ENCODE measurements at places on chromosomes 7 and 10.

DNA sequence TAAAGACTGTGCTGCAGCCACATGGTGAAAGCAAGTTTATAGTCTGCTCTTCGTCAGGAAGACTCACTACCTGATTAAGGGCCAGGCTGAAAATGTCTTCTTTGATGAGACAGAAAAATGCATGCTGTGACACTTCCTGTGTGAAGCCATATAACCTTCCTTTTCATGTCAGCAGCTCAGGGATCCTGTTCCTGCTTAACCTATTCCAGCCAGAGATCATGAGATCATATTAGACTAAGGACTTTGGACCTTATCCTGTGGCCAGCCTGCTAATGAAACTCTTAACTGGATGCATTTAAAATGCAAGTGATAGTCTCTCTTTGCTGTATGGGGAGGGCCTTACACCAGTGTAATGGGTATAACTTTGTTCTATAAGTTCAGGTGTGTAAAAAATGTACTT is 165.2 kb downstream of the PTEN start:
- no peak for DNase-seq

DNA sequence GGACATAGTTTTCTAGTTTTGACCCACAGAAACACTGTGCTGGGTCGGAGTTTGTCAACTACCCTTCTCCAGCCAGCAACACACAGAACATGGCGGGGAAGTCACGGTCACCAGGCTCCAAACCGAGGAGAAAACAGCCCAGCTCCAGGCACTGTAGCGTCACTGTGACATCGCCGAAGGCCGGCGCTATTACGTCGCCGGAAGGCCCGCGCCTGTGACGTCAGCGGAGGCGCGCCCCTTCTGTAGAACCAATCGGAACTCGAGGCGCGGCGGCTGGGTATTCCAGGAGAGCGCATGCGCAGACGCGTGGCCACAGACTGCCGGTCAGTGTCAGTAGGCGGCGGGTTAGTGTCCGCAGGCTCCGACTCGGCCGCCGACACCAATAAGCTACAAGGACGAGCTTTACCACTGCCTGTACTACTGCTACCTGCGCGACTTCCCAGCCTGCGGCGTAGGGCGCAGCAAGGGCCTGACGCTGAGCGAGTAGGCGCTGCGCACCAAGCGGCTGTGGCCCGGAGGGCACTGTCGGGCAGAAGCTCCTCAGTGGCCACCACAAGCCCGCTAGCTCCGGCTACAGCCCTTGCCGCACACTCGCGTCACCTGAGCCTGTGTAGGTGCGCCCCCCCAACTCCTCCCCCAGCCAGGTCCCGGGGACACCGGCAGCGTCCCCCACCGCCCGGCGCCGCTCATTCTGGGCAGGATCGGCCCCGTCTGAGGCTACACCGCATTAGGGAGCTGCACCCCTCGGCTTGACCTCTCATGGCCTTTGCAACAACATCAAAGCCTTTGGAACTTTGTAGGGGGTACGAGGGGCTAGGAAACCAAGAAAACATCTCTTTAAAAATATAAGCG is 35.1 kb upstream of the SRRM3 start:
- DNase-seq: peak; percentile 93

GRCh38 chr10:35887685-35888084 is 245.6 kb upstream of the FZD8 start:
- DNase-seq: no peak

DNA sequence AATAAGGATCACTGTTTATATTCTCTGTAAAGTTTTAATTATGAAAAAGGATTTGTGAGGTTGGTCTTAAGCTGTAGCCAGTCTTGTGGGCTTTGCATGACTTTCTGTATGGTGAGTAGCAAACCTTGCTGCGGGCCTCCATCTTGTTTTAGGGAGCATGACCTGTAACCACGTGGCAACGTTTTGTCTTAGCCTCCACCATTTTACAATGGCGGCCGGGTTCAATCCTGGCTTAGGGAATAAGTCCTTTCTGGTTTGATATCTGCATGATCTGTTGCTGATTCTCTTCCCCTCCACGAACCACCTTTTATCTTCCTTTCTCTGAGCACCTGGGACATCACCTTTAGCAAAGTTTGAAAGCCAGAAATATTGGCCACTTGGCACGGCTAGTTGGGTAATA is 32.5 kb upstream of the OPTN start:
- DNase-seq: no peak

DNA sequence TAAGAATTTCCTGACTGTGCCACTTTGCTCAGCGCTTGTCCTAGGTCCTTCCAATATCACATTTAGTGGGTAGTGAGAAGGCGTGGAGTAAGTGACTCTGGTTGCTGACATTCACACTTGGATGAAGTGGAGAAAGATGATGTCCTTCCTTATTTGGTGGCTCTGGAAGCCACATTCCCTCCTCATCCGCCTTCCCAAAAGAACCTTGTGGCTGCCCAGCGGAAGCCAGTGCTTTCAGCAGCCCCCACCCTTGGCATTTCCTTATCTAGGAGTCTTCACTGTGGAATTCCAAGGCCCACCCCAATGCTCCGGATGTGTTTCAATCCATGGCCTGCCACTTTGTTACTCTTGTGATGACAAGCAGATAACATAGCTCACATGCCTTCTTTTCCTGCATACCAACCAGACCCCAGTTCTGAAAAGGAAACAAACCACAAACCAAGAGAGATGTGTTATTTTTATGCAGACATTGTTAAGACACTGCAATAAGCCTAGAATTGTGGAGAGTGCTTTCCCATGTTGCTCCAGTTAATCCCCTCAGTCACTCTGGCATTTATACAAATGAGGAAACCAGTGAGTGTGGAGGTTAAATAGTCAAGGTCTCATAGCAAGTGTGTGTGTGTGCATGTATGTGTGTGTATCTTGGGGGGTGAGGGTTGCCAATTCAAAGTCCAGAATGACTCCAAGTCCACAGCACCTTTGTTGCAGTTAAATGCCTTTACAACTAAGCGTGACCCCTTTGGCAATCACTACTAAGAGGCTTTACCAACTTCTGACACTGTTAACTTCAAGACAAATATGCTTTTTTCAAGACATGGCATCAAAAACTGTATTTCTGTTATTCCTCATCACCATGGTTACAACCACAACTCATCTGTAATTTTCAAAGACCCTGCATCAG is 10.3 kb upstream of the ANKRD1 start:
- no peak for DNase-seq

GRCh38 chr10:113487154-113487553 is 65.7 kb upstream of the HABP2 start:
- no peak for DNase-seq

GRCh38 chr10:33799281-33799943 is 464.9 kb upstream of the NRP1 start:
- DNase-seq: no peak

GRCh38 chr7:27316311-27316710 is 73.7 kb downstream of the EVX1 start:
- no peak for DNase-seq
